Stimulated activated CD4-positive, alpha-beta T cell treated with anti-CD3 and anti-CD28 coated beads, TNF-alpha, amount 100 ng/mL, for 24 hours (primary cell): ENCODE measurements at places on chromosomes 2 and 18.
A peak's percentile ranks its signal among the peaks of the same experiment; 100 is the strongest.

DNA sequence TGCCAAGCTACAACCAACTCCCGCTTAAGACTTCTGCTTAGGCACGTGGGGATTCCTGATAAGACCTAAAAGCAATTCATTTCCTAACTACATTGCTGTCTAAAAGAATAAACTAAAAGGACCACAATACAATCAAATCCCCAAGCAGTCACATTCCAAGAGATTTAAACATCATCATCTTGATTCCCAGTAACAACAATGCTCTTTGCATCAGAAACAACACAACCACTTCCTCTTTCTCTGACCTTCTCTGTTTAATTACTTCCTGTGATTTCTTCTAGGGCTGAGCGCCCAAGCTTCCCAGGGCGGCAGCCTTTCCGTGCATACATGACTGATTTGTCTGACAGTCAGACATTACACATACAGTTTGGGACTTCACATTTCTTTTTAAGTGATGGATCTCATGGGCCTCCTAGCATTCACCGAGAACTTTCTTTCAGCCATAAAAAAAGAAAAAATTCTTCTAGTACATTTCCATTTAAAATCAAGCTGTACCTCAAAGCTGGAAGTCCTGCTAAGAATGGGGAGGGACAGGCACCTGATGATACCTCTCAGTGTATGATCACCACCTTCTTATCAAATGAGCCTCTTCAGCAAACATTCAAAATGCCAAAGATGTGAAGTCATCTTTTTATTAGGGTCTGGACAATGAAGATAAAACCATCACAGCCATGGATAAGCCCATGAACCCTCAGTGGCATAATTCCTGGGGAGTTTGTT lies 11.5 kb downstream of the SPRED2 start:
- DNase-seq: no peak

DNA sequence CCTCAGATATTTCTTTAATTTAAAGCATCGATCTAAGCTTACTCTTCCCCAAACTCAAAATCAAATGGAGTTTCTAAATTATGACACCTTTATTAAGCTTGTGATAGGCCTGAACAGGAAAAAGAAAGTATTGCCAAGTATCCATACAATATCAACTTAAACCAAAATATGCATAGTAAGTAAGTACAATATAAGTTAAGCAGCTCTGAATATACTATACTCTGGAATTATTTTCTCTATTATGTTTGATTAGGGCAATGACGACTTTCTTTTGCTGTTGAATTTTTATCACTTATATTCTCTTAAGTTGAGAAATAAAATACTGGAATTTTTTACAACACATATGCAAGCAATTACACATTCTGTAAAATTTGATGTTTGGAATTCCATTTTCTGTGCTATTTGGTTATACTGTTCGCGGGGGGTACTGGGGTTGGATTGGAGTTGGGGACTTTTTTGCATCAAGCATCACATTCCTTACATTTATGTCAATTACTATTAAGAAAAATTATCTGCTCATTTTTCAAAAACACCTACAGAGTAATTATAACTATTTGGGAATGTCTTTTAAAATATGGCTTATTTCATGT lies 2.2 kb downstream of the COL5A2 start:
- no peak for DNase-seq

GRCh38 chr2:190840569-190841172 lies 40.0 kb upstream of the GLS start:
- DNase-seq: no peak

GRCh38 chr2:183925281-183925680 lies 673.0 kb upstream of the ZNF804A start:
- DNase-seq: no peak

DNA sequence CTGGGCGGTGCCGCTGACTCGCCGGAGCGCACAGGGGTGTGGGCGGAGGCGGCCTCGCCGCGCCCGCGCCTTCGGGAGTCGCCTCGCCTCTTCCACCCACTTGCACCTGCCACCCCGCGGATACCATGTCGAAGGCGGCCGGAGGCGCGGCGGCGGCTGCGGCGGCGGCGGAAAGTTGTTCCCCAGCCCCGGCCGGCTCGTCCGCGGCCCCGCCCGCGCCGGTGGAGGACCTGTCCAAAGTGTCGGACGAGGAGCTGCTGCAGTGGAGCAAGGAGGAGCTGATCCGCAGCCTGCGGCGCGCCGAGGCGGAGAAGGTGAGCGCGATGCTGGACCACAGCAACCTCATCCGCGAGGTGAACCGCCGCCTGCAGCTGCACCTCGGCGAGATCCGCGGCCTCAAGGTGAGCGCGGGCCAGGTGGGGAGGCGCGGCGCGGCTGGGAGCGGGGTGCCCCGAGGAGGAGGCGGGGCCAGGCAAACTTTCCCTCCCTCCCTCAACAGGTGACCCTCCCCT lies 766 bp downstream of the CCDC85A start:
- DNase-seq: no peak

- no peak for DNase-seq
These were observed 55.5 kb downstream of the SEPTIN10 start for GRCh38 chr2:109558076-109558882.

DNA sequence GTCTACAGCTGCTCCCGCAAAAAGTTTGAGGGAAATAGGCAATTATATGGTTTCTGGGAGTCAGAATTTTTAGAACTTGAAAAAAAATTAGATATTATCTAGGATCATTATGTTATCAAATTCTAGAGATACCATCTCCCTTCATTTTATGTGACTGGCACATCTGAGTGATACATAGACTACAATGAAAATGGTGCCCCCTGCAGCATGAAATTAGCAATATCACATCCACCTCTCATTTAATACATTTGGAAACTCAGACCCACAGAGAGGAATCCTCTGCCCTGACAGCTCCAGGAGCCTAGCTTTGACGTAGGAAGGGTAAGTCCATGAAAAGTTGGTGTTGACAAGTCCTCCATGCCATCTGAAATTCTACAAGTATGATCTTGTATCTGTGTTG lies 381.6 kb downstream of the SUCLG1 start:
- DNase-seq: no peak

GRCh38 chr2:218002143-218002844 lies 501 bp downstream of the TNS1 start:
- DNase-seq: no peak

- DNase-seq: no peak
These were observed 691 bp downstream of the KYNU start for GRCh38 chr2:142878031-142878678.

DNA sequence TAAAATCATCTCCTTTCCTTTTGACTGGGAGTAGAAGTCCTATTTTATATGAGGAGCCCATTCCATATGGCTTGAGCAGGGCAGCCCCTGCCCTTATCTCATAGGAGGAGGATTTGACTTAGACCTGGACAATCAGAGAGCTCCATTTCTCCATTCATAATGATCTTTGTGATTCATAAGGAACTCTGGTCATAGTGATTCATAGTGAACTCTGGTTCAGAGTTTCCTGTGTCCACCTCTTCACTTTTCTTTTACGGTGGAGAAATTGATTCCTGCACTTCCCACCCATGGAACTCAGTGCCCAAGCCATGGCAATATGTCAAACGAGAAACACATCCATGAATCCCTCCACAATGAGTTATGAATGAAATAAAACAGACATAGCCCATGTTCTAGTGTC lies 12.8 kb upstream of the MYO3B start:
- DNase-seq: no peak

GRCh38 chr2:241629762-241630435 lies 7.1 kb downstream of the THAP4 start:
- no peak for DNase-seq

DNA sequence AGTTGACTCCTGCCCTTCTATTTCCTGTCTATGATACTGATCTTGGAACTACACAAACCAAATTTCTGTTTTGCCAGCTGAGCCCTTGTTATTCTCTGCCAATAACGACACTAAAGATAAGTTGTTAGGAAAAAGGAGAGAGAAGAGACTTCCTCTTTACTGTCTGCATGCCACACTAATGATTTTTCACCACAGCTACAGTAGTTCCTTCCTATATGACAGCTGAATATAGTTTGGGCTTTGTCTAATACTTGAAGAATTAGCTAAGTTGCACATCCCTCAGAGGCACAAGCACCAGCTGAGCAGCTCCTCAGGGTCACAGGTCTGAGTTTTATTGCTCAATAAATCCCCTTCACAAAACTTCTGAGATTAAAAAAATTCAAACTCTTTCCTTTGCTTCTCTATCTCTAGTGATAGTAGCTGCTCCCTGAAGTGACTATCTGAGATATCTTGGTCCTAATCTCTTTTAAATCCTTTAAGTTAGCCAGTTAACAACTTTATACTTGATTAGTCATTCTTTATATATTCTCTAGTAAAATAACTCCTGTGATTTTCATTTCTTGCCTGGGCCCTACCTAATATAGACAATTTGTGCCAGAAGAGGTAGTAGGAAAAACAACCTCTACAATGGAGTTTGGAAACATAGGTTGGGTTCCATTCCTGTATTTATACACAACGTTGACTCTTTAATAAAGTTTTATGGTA lies 253.0 kb upstream of the CNTNAP5 start:
- DNase-seq: no peak

GRCh38 chr2:72330652-72331051 lies 183.0 kb upstream of the CYP26B1 start:
- no peak for DNase-seq

DNA sequence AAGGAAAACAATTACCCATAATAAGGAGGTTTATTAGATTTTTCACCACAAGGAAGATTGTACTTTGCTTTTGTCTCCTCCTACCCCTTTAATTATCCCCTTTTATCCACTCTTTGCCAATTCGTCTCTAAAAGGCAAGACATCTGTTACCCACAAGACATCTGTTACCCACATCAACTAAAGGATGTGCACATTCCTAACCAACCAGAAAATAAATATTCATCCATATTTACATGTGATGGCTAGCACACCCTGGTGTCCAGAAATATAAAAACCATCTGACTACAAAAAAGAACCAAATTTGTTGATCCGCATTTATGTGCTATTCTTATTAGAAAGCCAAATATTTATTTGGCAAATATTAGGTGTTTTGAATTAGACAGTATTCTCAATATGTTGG lies 35.7 kb downstream of the ACVR1C start:
- DNase-seq: no peak

- DNase-seq: no peak
These were observed 194.9 kb downstream of the GALNT1 start for GRCh38 chr18:35776473-35776872.

- no peak for DNase-seq
These were observed 82.9 kb upstream of the MCFD2 start for GRCh38 chr2:46998551-46998950.

GRCh38 chr2:14866736-14867352 lies 234.3 kb downstream of the LRATD1 start:
- no peak for DNase-seq

- no peak for DNase-seq
These were observed 52.8 kb downstream of the TTC32 start for GRCh38 chr2:19848952-19849351.

GRCh38 chr2:159262226-159262625 lies 24.3 kb downstream of the WDSUB1 start:
- no peak for DNase-seq

- DNase-seq: no peak
These were observed 15.5 kb downstream of the WDFY1 start for GRCh38 chr2:223929571-223930102.

DNA sequence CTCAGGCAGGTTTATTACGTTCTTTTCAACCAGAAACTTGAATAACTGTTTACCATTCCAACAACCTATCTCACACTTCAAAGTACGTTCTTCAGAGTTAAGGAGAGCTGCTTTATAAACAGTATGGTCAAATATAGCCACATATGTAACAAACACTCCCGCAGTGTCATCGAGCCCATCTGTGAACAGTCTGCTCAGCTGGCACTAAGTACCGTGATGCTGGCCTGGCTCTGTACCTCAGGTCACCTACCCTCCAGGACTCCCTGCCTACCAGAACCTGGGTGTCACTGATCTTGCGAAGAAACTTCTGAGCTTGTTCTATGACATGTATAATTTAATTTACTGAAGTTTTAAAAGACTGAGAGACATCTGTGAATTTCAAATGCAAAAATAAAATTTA lies 71.4 kb downstream of the SEPTIN10 start:
- DNase-seq: no peak

GRCh38 chr2:43493954-43494353 lies 101.9 kb downstream of the THADA start:
- DNase-seq: no peak

- no peak for DNase-seq
These were observed 256.4 kb upstream of the TCF4 start for GRCh38 chr18:55844382-55844781.

DNA sequence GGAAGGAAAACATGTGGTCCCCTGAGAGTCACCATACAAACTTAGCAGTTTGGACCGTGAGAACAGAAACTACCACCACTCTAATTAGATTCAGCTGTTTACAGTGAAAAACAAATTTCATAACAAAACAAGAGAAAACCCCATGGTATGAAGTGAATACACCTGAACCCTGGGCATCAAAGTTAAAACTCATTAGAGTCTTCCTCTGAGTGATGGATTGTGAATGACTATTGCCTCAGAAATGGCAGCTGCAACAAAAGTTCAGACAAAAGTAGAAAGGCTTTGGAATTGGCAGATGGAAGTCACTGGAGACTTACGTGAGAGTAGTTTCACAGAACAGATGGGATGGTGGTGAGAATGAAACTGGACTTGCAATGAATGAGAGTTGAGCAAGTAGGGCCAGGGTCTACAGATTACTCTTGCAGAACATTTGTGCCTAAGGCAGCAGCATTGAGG lies 98.0 kb downstream of the AAK1 start:
- no peak for DNase-seq

GRCh38 chr2:74653985-74654882 lies at the start of gene SEMA4F:
TSS of gene SEMA4F (plus strand) at chr2:74654247. CDS start at chr2:74654377, 130 bp downstream.
- peak; percentile 89 for DNase-seq

GRCh38 chr2:202642567-202642966 lies 7.8 kb downstream of the FAM117B start:
- no peak for DNase-seq
